Stimulated activated CD8-positive, alpha-beta memory T cell treated with anti-CD3 and anti-CD28 coated beads, Interleukin-4, amount 100 ng/mL, for 1 hour (primary cell): ENCODE measurements at places on chromosomes 12 and 14.
A peak's percentile ranks its signal among the peaks of the same experiment; 100 is the strongest.

DNA sequence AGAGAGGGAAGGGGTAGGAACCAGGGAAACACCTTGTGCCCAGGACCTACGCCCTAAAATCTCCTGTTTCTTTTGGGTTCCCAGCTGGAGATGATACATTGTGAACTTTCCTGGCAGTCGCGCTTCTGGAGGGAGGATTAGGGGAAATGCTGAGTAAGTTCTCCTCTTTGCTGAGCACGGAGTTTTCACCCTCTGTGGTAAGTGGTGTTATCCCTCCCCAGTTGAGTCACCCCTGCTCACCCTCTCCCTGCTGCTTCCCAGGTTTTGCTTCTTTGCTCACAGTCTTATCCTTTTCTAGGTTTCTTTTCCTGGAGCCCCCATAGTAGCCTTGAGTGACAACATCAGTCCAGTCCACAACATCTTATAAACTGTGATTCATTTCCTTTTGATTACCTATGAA is 789.1 kb downstream of the TMEM121 start:
- DNase-seq = no peak

DNA sequence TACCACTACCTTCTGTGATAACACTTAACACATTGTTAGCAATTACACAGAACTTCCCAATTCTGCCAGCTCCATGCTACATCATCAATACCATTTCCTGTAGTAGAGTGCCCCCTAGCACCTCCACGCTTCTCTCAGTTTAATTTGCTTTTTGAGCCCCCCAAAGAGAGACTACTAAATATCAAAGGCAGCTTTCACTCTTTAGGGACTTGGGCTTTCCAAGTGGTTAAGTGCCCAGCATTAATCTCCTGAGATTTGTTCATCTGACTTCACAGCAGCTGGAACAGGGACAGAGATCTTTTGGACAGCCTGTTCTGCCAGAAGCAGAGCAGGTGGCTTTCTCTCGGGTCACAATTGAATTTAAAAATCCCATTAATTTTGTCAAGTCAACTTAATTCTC is 954.9 kb downstream of the DIO2 start:
- no peak for DNase-seq

GRCh38 chr12:130423991-130424857 is 86.5 kb downstream of the PIWIL1 start:
- DNase-seq = no peak

- peak; percentile 11 for DNase-seq
Observed at GRCh38 chr14:67837011-67837624, 17.5 kb downstream of the RAD51B start.

- no peak for DNase-seq
Observed at GRCh38 chr14:55062517-55063351, 11.3 kb downstream of the MAPK1IP1L start.

GRCh38 chr14:32531942-32532515 is 202.9 kb downstream of the AKAP6 start:
- no peak for DNase-seq

- DNase-seq = no peak
Observed at GRCh38 chr12:13918897-13919296, 62.5 kb downstream of the GRIN2B start.

- DNase-seq = no peak
Observed at GRCh38 chr12:24840046-24840800, 108.7 kb downstream of the BCAT1 start.

DNA sequence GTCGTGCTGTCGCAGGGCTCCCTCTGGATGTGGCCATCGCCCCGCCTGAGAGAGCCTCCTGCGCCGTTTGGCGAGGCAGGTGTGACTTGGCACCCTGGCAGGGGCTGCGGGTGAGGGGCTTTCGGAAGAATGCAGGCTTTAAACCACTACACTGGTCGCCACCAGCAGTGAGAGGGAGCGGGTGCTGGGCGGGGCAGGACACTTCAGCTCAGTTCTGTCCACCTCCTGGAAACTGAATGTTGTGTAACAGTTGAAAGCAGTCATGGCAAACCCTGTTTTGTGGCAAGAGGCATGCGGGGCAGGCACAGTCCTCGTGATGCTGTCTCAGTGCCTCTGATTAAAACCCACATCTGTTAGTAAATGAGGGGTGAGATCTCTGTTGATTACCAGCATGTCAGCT is 55.9 kb downstream of the AACS start:
- DNase-seq = no peak

GRCh38 chr12:497501-498160 is 37.9 kb downstream of the B4GALNT3 start:
- DNase-seq = no peak

- no peak for DNase-seq
Observed at GRCh38 chr14:103093856-103094405, 594 bp upstream of the EXOC3L4 start.

DNA sequence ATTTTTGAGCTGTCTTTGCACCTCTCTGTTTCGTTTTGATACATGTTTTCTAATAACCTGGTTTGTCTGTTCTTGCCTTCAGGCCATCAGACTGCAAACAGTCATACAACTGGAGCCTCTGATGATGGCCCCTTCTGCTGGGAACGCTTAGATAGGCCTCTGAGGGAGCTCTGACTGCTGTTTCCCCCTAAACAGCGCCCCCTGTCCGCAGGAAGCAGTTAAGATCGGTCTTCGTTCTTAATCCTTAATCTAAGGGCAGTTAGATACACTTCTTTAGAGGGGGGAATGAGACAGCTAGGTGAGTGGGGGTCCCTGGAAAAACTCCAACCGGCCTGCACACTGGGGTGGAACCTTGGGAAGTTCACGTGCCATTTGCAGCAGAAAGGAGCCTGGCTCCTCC is 1338.8 kb upstream of the SEL1L start:
- no peak for DNase-seq

DNA sequence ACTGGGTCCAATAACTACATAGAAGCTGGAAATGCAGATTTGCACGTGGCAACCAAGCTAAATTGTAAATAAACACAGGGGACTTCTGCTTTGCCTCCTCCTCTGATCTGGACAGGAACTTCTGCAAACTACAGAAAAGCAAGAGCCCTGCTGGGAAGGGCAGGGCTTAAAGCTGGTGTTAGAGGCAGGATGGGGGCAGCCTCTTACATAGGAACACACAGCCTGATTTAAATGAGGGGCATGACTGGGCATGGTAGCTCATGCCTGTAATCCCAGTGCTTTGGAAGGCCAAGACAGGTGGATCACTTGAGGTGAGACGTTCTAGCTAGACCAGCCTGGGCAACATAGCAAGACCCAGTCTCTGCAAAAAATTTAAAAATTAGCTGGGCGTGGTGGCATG is 46.7 kb downstream of the ERH start:
- DNase-seq = no peak

DNA sequence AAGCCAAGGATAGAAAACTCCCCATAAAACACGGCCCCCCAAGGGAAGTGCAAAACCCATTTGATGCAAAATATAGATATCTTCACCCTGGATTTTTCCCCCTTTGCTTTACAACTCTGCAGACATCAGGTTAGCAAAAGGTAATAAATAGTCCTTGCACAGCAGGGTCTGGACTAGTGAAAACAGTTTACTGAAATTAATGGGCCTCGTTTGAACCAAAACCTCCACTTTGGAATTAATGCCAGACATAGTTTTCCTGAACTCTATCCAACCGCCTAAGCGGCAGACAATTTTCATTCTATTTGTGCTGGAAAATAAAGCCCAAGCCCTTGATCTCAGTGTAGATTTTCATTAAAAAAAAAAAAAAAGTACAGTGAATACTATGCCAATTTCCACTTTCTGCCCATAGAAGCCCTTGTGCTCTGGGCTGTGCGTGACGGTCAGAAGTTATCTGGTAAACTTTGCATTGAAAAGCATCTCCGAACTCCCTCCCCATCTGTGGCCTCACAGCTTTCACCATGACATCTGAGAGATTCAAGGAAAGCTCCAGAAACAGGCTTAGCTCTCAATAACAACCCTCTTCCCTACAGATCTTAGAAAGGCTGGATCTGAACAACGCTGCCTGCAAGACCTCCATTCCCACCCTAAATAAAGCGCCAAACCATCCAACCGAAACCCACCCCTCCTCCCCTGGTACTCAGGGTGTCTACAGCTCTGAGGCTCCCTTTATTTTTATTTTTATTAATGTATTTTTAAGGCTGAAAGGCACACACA is 11.0 kb upstream of the IRF2BPL start:
- DNase-seq = no peak

- no peak for DNase-seq
Observed at GRCh38 chr14:71050227-71050823, 143.1 kb downstream of the PCNX1 start.

DNA sequence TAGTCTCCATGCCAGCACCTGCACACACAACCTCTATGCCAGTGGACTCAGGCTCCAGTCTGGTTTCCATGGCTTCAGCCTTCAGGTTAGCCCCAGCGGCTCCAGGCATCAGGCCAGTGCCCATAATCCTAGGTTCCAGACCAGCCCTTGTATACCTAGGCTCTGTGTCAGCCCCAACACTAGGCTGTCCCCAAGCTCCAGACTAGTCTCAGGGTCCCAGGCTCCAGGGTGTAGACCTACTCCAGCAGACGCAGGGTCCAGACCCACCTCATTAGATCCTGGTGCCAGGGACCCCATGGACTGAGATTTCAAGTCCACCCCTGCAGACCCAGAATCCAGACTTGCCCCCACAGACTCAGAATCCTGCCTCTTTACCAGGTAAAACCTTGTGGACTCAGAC is 275.9 kb downstream of the SLC16A7 start:
- no peak for DNase-seq

- no peak for DNase-seq
Observed at GRCh38 chr12:132507656-132508490, 17.9 kb downstream of the FBRSL1 start.

GRCh38 chr12:49375406-49375805 is 8.1 kb downstream of the SPATS2 start:
- no peak for DNase-seq

- DNase-seq = no peak
Observed at GRCh38 chr14:74936151-74936550, 13.1 kb upstream of the RPS6KL1 start.

DNA sequence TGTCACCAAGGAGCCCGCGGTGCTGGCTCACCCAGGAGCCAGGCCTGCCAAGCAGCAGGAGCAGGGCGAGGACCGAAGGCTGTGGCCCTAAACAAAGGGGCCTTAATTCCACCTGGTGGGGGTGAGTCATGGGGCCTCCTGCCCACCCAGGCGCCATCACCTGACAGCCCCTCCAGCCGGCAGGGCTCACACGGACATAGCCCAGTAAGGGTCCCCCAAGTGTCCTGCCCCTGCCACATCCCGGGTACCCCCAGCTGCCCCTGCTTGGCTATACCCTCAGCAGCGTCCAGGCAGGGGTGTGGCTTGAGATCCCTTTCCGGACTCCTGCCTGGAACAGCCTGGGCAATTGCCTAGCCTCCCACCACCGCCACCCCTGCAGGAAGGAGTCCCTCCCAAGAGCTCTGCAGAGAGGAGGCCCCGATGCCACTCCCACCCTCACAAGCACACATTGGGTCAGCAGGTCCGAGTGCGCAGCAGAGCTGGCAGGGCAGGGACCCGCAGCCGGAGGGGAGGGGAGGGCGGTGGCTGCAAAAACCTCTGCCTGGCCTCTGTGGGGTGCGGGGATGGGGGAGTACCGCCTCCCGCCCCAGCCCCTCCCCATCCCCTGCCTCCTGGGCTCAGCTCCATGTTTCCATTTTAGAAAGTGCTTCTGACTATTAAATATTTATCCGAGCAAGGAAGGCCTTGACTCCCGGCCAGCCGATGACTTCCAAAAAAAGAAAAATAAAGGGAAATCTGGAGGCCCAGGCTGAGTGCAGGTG is 4.6 kb downstream of the AHNAK2 start:
- no peak for DNase-seq

DNA sequence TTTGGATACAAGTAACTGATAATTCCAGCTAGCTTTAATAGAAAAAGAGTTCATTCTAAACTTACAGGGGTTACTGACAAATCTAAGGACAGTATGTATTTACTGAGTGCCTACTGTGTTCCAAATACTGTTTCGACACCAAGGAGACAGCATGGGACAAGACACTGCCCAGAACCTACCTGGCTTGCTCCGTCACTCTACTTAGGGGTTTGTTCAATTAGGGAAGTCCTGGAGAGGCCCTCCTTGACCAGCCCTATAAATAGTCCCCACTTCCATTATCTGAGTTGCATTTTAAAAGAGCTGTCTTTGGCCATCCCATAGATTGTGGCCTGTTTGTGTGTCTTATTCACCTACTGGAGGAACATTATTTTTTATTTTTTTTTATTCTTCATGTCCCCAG is 129.5 kb upstream of the ATF1 start:
- no peak for DNase-seq

DNA sequence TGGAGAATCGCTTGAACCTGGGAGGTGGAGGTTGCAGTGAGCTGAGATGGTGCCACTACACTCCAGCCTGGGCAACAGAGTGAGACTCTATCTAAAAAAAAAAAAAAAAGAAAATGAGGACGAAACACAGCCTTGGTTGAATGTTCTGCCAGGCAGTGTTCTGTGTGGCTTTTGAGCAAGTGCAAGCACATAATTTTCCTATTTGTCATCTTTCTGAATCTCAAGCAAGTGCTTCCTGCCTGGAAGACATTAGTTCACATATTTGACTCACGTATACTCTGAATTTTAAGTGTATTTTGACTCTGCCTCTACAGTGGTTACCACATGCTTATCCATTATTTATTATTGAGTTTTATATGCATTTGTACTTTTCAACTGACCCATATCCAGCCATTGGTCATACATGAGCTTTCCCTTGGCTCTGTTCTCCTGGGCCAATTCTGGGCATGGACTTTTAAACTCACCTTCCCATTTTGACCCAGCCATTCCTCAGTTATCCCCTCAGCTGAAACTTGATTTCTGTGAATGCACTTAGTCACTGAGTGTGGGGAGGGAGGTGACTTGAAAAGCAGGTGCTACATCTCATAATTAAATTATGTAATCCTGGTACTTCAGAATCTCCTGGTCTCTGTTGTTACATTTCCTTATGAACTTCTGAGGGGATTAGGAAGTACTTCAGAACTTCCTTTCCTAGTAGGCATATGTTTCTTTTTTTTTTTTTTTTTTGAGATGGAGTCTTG is 8.1 kb downstream of the OR10G2 start:
- no peak for DNase-seq

GRCh38 chr14:100237735-100238418 is 1.1 kb upstream of the YY1 start:
- DNase-seq = peak; percentile 32

GRCh38 chr14:100223332-100224201 is 15.4 kb upstream of the YY1 start:
- no peak for DNase-seq
